ENCODE measurements at places on chromosomes 1 and 21. TPM values are rescaled to one million over a fixed set of nuclear protein-coding genes. Genes with fewer than 3 reads are reported as not detected.

GRCh38 chr1:179800481-179800880 is 57.4 kb downstream of the FAM163A start:
- no peak for DNase-seq

- DNase-seq: no peak
These were observed 8.4 kb upstream of the USP33 start for GRCh38 chr1:77768006-77768405.

GRCh38 chr1:234965111-234965510 is 163.5 kb downstream of the TOMM20 start:
- DNase-seq: no peak

Gene SCCPDH
- polyA plus RNA-seq: 29.4 TPM

Gene HUNK
- not detected for polyA plus RNA-seq

- no peak for DNase-seq
These were observed 21.1 kb downstream of the TTC13 start for GRCh38 chr1:230957580-230957989.

DNA sequence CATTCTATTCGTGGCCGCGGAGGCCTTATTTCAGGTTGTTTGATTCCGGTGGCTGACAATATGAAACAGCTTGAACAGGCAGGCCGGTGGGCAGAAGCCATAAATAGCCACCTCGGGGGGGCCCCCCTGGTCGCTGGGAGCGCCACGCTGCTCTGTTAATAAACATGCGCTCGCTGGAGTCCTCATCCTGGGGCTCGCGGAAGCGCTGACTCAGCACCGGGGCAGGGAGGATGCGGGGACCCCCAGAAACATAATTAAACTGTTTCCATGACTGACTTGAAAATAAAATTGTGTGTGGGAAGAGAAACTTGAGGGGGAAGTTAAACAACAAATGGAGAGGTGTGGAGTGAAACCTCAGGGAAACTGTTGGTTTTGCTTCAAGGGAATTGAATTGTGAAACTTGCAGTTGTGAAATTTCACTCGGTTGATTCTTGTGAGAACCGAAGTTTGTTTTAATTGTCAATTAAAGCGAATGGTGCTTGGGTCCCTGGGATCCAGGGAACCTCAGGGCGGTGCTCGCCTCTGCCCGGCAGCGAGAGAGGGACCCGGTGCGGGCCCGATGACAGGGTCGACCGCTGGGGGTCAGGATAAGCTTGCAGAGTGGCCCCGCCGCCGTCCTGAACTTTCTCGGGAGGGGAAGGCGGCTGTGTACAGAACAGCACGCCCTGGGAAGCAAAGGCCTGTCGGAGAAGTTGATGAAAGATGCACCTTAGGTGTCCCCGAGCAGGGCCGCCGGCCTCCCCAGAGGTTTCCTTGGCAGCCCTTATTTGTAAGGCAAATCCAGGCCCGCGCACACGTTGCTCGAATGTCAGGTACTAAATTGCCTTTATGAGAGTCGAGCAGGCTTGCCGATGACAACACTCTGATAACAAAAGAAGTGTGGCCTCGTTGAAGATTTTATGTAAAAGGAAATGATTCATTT is 176.9 kb upstream of the LMO4 start:
- DNase-seq: peak; percentile 16

Gene ASAP3
- polyA plus RNA-seq: not detected

- peak; percentile 68 for DNase-seq
These were observed 77.9 kb downstream of the ADARB1 start for GRCh38 chr21:45152265-45152746.

Gene PADI2
- 1.6 TPM for polyA plus RNA-seq

Gene ADORA3
- not detected for polyA plus RNA-seq

DNA sequence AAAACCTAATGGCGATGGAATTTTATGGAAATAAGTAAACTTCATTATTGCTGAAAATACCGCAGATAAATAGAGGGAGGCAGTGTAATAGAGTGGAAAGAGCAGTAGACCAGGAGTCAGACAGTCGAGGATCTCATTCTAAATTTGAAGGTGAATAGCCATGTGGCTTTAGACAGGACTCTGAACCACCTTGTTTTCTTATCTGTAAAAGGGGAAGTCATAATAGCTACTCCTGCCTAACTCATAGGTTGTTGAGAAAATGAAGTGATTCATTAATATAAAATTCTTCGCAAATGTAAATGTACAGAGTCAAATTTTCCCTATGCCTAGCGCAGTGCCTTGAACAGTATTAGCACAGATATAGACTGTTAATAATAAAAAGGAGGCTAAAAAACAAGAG is 14.8 kb downstream of the RPS6KC1 start:
- no peak for DNase-seq

GRCh38 chr1:184193451-184193850 is 141.9 kb downstream of the TSEN15 start:
- no peak for DNase-seq

DNA sequence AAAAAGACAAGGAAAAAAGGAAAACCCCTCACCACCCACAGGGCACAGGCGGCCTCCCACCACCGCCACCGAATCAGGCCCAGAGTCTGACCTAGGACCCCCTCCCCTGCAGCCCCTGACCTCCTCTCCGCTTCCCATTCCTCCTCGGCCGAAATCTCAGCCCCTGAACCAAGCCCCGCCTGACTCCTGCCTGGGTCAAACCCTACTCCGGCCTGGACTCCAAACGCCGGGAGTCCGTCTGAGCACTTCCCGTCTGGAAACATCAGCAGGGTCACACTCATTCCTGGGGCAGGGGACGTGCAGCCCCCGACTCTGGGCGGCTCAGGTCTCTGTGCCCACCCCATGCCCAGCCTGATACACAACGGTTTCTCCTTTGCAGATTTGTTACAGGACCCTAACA is 26.4 kb upstream of the SUMO3 start:
- no peak for DNase-seq

Gene RGSL1
- not detected for polyA plus RNA-seq

DNA sequence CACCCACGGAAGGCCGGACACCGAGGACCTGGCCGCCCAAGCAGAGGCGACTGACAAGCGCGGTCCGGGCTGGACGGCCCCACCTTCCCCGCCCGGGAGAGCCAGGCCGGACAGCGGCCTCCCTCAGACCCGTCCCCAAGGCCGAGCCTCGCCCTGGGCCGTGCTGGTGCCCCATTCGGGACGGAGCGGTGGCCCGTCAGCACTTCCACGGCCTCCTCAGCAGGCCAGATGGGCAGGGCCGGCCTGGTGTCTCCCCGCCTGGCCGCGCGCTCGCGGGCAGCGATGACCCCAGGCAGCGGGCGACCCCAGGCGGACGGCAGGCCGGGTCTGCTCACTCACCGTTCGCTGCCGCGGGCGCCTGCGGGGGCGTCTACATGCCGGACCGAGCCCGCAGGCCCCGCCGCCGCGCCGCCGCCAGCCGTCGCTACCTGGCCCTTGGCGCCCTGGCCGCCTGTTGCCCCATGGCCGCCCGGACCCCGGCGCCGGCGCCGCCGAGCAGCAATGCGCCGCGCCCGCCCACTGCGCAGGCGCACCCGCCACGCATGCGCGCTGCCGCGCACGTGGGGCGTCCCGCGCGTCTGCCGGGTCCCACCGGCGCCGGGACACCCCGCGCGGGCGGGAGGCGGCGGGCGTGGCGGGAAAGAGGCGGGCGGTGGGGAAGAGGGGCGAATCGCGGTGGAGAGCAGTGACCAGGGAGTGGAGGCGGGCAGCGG is at the start of gene NADK:
Gene NADK, minus strand, starts transcription at position 521 of the 713 bp plus-strand sequence. CDS start 13,064 bp downstream, outside the sequence.
- DNase-seq: peak; percentile 81

GRCh38 chr1:205477759-205478247 is 22.0 kb upstream of the BLACAT1 start:
- DNase-seq: no peak

GRCh38 chr1:222777977-222778376 is 36.9 kb upstream of the DISP1 start:
- no peak for DNase-seq

GRCh38 chr1:48007047-48007446 is 9.9 kb upstream of the TRABD2B start:
- DNase-seq: no peak

- no peak for DNase-seq
These were observed 29.6 kb downstream of the SLC19A1 start for GRCh38 chr21:45512626-45513002.
